ENCODE measurements at places on chromosomes 11 and 22.

DNA sequence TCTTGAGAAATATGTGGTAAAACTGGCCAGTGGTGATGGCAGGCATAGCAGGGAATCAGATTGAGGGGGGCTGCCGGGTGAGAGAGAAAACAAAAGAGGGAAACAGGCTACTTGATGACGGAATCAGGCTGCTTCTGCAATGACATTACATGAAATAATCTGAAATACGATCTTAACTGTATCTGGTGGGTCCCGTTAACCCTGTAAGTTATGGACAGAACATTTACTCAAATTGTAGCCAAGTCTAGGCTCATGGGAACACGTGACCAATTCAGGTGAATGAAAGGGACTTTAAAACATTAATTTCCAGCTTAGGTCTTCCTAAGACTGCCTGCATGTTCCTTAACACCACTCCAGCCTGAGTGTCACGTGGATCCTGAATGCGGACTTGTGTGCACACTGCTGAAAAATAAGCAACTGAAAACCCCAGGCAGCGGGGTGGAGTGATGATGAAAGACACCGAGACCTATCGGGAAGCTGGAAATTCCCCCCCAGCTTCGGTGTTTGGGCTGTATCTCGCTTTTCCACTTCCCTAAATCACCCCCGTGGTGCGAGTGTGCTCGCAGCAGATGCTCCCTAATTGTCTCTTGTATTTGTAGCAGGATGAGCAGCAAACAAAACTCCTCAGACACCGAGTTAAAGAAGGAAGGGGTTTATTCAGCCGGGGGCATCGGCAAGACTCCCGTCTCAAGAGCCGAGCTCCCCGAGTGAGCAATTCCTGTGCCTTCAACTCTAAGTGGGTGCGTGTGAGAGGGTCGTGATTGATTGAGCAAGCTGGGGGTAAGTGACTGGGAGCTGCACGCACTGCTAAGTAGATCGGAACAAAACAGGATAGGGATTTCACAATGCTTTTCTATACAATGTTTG, 145.0 kb upstream of the GRK3 start:
- no peak for DNase-seq

DNA sequence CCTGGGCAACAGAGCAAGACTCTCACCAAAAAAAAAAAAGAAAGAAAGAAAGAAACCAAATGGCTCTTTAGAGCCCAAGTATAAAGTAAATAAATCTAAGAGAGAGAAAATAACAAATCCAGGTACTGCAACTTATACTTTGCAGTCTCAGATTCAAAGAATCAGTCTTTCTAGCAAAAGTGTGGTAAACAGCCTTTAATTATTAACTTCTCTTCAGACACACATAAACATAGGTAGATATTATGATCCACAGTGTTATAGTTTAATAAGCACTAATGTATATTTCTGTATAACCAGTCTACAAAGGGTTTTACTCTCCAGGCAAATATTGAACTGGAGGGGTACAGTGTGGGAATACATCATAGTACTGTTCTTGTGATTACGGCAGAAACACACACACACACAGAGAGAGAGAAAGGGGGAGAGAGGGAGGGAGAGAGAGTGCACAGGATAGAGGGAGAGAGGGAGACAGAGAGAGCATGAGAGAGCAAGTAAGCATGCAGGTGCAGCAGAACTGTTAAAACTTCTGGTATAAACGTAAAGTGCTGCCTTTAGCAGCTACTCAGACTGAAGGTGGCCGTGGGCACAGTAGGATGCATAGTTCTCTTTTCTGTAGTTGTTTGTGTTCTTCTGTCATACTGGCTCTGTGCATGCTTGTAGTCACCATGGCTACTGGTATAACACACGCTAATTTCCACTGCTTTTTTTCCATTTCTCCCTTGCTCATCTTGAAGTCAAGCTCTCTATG, 32.3 kb downstream of the MTMR2 start:
- no peak for DNase-seq

DNA sequence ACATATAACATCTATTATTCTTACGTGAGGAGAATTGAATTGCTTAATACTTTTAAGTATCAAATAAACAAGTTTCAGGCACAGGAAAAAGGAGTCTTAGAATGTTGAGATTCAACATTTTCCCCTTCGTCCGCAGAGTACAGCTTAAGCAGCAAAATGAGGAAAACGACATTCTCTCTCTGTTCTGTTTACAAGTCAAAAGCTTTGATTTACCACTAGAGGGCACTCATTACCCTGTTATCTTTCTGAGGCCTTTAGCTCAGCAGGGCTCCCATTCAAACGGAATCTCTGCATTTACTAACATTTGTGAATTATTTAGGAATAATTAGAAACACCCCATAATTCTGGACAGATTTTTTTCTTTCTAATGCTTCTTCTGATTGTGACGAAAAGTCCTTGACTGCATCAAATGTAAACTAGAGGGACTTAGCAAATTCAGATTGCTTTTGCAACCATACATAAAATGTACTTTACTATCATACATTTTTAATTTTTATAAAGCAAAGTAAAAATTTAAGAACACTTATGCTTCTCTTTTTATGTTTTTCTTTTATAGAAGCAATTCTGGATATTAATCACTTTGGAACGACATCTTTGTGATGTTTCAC, 75.0 kb downstream of the JRKL start:
- peak; percentile 55 for DNase-seq

- DNase-seq: no peak
Observed at GRCh38 chr11:10273738-10274137, 20.3 kb downstream of the SBF2 start.

DNA sequence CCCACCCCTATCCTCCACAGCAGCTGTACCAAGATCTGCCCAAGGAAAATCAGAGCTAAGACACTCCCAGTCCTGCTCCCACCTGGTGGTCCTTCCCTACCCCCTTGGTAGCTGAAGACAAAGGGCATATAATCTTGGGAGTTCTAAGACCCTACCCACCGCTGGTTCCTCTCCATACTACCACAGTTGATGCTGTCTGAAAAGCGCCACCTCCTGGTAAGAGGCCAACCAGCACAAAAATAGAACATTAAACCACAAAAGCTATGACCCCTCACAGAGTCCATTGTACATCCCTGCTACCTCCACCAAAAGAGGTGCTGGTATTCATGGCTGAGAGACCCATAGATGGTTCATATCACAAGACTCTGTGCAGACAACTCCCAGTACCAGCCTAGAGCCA, 161.5 kb upstream of the ARHGAP42 start:
- DNase-seq: no peak

DNA sequence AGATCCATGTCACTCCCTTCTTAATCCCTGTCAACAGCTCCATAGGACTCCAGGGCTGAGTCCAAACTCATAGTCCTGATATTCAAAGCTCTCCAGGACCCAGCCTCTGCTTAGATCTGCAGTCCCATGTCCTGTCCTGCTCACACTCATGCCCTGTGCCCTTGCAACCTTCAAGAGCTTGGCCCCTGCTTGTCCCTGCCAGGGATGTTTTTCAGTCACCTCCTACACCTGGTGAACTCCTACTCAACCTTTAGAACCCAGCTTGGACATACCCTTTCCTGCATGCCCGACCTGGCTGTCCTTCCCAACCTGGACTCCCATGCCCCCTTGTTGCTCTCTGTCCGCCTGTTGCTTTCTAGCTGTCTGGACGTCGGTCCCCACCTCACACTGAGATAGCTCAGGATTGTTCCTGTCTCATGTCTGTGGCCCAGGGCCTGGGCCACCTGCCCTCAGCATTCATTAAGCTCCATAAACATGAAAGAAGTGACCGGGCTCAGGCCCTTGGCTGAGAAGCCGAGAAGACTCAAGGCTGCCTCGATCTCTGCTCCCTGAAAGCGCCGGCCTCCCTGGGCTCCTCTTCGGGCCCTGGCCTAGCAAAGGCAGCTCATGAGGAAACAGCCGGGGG, 48.8 kb upstream of the RTL6 start:
- DNase-seq: no peak

DNA sequence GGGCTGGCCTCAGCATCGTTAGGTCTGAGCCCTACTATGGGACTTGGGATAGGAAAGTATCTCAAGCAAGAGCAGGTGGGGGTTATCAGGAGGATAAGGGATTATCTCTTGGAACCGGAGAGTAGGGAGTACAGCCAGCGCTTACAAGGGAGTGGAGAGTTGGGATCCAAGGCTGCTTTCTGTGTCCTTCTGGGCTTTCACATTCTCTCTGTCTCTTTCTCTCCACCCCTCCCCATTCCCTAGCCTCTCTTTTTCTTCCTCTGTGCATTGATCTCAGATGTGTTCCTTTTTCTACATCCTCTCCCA, 170.2 kb downstream of the BUD13 start:
- DNase-seq: no peak

All from AG09309 (cell line).